ENCODE measurements at places on chromosomes 6 and 20.

- no peak for DNase-seq
- no peak overlapping the region for H3K4me3 ChIP-seq
- H3K4me1 ChIP-seq: no peaks in the 10 kb centered on the region
- no peak overlapping the region for H3K27ac ChIP-seq
Observed at GRCh38 chr6:80939898-80940297, 812.6 kb downstream of the TENT5A start.

- no peaks in the 10 kb centered on the region for H3K4me1 ChIP-seq
- H3K27me3 ChIP-seq: peaks cover 66% of the 10 kb centered on the region
- no peak overlapping the region for H3K27ac ChIP-seq
- no peak for DNase-seq
- no peak overlapping the region for H3K4me3 ChIP-seq
- H3K36me3 ChIP-seq: no peaks in the 10 kb centered on the region
Observed at GRCh38 chr20:609371-609964, 641 bp downstream of the TCF15 start.

GRCh38 chr6:5359417-5359816 is 98.1 kb downstream of the FARS2 start:
- DNase-seq: no peak
- no peaks in the 10 kb centered on the region for H3K36me3 ChIP-seq
- no peaks in the 10 kb centered on the region for H3K4me1 ChIP-seq
- no peak overlapping the region for H3K27ac ChIP-seq

DNA sequence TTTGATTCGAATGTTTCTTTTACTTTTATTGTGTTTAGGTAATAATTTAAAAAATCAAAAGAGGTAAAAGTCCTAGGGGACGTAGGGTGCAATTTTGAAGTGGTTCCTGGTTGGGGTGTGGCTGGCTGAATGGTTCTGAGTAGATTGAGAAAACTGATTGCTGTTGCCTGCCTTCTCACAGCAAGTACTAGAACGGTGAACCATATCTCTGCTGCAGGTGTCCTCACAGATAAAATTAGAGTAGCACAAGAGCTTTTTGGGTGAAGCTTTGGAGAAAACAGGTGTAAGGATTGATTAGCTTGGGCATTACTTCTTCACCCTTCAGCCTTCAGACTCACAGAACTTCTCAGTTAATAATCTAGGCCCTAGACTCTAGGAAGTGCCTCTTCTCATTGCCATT is 19.8 kb upstream of the GJA10 start:
- H3K36me3 ChIP-seq: no peaks in the 10 kb centered on the region
- no peaks in the 10 kb centered on the region for H3K4me1 ChIP-seq
- H3K27ac ChIP-seq: no peak overlapping the region
- no peak overlapping the region for H3K4me3 ChIP-seq

- no peak for DNase-seq
- peaks cover 16% of the 10 kb centered on the region for H3K27me3 ChIP-seq
- H3K36me3 ChIP-seq: peaks cover 19% of the 10 kb centered on the region
- H3K27ac ChIP-seq: no peak overlapping the region
Observed at GRCh38 chr6:27517238-27517637, 44.3 kb upstream of the ZNF184 start.

DNA sequence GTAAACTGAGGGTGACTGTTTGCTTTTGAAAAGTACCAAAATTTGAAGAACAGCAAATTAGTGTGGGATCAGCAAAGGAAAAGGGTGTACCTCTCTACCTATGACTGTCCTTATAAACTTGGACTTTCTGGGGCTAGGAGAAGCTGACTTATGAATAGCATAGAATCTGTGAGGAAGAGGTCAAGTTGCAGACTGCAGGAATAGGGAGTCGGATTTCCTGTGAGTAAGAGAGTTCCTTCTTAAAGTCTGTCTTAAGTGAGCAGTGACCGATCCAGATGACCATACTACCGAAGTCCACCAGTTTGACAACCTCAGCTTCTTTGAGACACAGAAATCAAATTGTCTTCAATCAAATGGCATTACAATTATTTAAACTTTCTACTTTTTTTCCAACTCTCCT is 708.7 kb downstream of the UTRN start:
- peaks cover 22% of the 10 kb centered on the region for H3K4me1 ChIP-seq
- no peak overlapping the region for H3K27ac ChIP-seq
- no peaks in the 10 kb centered on the region for H3K36me3 ChIP-seq
- no peak overlapping the region for H3K4me3 ChIP-seq

DNA sequence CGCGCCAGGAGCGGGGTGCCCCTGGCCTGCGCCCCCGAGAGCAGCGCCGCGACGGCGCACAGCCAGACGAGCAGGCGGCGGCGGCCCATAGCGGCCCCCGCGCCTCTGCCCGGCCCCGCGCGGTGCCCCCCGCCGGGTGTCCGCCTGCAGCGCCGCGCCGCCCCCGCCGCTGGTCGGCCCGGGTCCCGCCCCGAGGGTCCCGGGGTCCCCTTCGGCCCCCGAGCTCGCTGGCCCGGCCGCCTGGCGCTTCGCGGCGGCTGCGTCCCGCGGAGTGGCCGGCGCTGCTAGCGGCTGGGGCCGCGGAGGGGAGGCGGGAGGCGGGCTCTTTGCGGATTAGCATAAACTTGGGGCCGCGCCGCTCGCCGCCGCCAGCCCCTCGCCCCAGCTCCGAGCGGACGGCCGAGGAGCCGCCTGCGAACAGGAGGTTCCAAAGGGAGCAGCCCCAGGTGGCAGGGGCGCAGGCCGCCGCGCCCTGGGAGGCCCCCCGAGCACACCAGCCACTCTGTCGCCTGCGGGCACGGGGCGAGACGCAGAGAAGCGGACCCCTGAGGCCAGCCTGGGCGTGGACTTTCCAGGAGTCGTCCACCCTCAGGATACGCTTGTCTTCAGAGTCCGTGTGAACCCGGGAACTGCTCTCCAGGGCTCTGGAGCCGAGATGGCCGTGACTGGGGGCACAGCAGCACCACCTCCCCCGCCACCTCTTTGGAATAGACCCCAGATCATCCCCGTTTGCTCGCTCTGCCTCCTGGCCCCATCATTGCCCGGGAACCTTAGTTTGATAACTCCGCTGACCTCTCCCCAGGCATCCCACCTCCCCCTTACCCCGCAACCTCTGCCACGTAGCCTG is at the start of gene EMILIN3:
TSS of gene EMILIN3 (minus strand) at position 273 of the 847 bp plus-strand sequence. CDS start at position 89, 184 bp downstream.
- peaks cover 88% of the 10 kb centered on the region for H3K27me3 ChIP-seq
- no peak for DNase-seq
- H3K27ac ChIP-seq: no peak within 1 kb of the TSS
- peaks cover 4% of the 10 kb centered on the region for H3K36me3 ChIP-seq

GRCh38 chr6:44956396-44956795 is 371.7 kb upstream of the RUNX2 start:
- no peak overlapping the region for H3K4me3 ChIP-seq
- H3K36me3 ChIP-seq: no peaks in the 10 kb centered on the region
- peaks cover 8% of the 10 kb centered on the region for H3K4me1 ChIP-seq
- no peaks in the 10 kb centered on the region for H3K27me3 ChIP-seq
- no peak for DNase-seq
- no peak overlapping the region for H3K27ac ChIP-seq

- no peaks in the 10 kb centered on the region for H3K4me1 ChIP-seq
- DNase-seq: no peak
- H3K27me3 ChIP-seq: no peaks in the 10 kb centered on the region
- H3K27ac ChIP-seq: no peak overlapping the region
- H3K36me3 ChIP-seq: no peaks in the 10 kb centered on the region
Observed at GRCh38 chr6:147154454-147154853, 49.8 kb upstream of the STXBP5 start.

GRCh38 chr6:135166515-135166914 is 14.6 kb upstream of the MYB start:
- DNase-seq: no peak
- no peaks in the 10 kb centered on the region for H3K4me1 ChIP-seq
- no peaks in the 10 kb centered on the region for H3K36me3 ChIP-seq
- no peak overlapping the region for H3K27ac ChIP-seq

GRCh38 chr6:27889628-27890444 is 22.4 kb downstream of the OR2B2 start:
- H3K27me3 ChIP-seq: no peaks in the 10 kb centered on the region
- peaks cover 11% of the 10 kb centered on the region for H3K4me1 ChIP-seq
- H3K36me3 ChIP-seq: no peaks in the 10 kb centered on the region

DNA sequence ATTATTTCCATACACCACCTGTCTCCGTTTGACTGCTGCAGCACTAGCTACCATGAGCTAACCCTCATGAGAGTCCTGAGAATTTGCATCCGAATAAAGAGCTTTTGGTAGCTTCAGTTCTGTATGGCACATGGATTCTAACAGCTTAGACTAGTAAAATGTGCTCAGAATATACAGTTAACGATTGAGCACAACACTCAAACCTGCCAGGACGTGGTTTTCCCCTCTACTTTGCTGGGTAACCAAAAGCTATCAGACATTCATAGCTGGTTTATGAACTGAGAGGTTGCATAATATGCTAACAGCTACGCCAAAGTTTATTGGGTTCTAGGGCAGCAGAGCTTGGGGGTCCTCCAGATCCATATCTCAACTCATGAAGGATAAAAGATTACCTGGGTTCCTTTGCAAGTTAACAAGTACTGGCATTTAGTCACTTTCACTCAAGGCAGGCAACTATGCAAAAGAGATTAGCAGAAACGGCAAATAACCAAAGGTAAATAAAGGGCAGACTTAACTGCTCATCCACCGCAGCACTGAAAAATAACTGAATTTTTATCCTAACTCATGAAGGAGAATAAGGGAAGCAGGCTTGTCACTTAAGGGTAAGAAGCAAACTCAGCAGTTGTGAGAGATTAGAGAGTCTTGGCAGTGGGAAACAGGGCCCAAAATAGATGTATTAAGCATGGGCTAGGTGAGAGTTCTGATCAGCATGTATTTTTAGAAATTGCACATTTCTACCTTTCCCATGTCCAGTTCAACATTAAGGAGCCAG is 29.4 kb downstream of the NUDT3 start:
- H3K27me3 ChIP-seq: no peaks in the 10 kb centered on the region
- H3K27ac ChIP-seq: no peak overlapping the region
- H3K4me1 ChIP-seq: peaks cover 40% of the 10 kb centered on the region

GRCh38 chr6:91387290-91388059 is 800.6 kb upstream of the MAP3K7 start:
- H3K27ac ChIP-seq: no peak overlapping the region
- no peak overlapping the region for H3K4me3 ChIP-seq
- DNase-seq: no peak
- H3K27me3 ChIP-seq: no peaks in the 10 kb centered on the region
- no peaks in the 10 kb centered on the region for H3K4me1 ChIP-seq
- no peaks in the 10 kb centered on the region for H3K36me3 ChIP-seq

- DNase-seq: no peak
- H3K4me3 ChIP-seq: peak overlapping the region; percentile 86
- H3K27me3 ChIP-seq: no peaks in the 10 kb centered on the region
- peak overlapping the region; percentile 90 for H3K27ac ChIP-seq
- H3K36me3 ChIP-seq: peaks cover 56% of the 10 kb centered on the region
Observed at GRCh38 chr20:54174457-54175175, 830 bp upstream of the CYP24A1 start.

DNA sequence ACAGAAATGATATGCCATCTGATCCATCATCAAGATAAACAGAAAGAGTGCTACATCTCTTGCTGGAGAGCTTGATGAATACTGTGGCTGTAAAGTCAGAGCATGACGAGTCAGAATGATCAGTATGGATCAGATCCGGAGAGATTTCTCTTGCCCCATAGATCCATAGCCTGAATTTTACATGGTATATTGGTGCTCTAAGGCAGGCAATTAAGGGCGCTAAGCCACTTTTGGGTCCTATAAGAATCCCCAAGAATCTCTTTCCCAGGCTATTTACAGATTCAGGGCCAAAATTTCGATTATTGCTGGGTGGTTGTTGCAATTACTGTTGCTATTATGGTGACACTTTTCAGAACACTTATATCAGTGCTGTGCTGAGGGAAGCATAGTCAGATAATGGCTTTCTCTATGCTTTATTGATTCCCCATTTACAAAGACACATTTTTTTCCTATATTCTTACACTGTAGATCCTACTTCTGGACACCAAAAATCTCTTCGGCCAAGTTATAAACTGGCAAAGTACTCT is 94.4 kb downstream of the ADGRB3 start:
- no peak overlapping the region for H3K27ac ChIP-seq
- H3K4me3 ChIP-seq: no peak overlapping the region
- H3K36me3 ChIP-seq: no peaks in the 10 kb centered on the region
- no peak for DNase-seq

DNA sequence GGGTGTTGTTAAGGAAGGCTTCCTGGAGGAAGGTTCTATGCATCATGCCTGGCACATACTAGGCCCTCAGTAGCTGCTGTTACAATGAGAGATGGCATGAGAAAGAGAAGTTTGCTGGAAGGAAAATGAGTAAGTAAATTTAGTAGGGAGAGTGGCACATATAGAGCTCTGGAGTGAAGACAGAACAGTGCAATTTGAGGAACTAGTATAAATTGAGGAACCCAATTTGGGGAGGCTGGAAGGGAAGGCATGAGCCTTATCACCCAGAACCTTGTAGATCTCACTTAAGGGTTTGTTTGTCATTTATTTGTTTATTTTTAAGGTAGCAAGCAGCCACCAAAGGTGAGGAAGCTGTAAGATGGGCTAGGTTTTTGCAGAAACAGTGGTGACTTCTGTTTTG is 87.1 kb upstream of the SCGN start:
- no peak overlapping the region for H3K4me3 ChIP-seq
- no peak for DNase-seq
- H3K27ac ChIP-seq: no peak overlapping the region
- H3K27me3 ChIP-seq: no peaks in the 10 kb centered on the region
- H3K36me3 ChIP-seq: no peaks in the 10 kb centered on the region

DNA sequence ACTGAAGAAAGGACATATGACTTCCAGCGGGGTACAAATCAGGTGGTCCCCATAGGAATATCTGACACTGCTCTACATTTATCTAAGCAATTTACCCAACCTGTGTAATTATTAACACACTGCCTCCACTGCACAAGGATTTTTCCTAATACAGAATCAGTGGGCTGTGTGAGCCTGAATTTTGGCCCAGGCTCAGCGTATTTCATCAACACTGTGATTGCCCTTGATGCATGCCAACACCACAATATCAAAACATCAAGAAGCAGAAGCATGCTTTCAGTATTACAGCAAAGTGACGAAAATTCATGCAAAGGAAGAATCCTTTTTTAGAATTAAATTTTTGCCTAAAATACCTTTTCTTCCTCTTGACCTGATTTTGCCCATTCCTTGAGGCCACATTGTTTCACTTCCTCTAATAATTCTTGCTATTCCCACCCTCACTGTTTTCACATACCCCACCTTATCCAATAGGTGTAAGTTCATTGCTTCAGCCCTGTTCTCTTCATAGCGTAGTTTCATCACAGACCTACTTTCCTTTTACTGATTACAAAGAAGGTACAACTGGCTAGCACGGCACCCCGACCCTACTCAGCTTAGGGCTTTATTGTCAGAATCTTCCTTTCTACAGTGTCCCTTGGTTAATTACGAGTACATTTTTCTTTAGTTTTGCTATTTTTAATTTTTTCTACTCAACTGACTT is 83.7 kb upstream of the PTCHD4 start:
- no peaks in the 10 kb centered on the region for H3K27me3 ChIP-seq
- H3K36me3 ChIP-seq: no peaks in the 10 kb centered on the region
- no peak overlapping the region for H3K4me3 ChIP-seq
- H3K27ac ChIP-seq: no peak overlapping the region
- no peak for DNase-seq

GRCh38 chr6:142870787-142871415 is 74.1 kb downstream of the HIVEP2 start:
- no peaks in the 10 kb centered on the region for H3K27me3 ChIP-seq
- H3K36me3 ChIP-seq: peaks cover 18% of the 10 kb centered on the region
- no peak for DNase-seq

GRCh38 chr6:2839982-2840748 is 1.5 kb downstream of the SERPINB1 start:
- no peaks in the 10 kb centered on the region for H3K27me3 ChIP-seq
- peak overlapping the region; percentile 91 for H3K4me3 ChIP-seq
